ENCODE measurements at places on chromosomes 16 and 17.

DNA sequence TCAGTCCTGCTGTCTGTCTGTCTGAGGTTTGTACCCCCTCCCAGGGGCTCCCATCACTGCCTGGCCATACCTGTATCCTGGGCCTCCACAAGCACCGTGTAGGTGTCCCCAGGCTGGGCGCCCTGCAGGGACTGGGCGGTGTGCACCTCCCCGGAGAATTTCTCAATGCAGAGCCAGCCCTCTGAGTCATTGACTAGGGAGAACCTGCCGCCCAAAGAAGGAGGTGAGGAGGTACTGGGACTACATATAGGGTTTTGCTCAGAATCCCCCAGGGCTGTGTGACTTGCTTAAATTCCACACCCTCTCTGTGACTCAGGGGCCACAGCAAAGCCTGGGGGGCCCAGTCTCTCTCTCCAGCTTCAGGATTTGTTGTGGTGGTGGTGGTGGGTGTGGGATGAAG lies 7.6 kb downstream of the CDH16 start:
- DNase-seq, result no peak

DNA sequence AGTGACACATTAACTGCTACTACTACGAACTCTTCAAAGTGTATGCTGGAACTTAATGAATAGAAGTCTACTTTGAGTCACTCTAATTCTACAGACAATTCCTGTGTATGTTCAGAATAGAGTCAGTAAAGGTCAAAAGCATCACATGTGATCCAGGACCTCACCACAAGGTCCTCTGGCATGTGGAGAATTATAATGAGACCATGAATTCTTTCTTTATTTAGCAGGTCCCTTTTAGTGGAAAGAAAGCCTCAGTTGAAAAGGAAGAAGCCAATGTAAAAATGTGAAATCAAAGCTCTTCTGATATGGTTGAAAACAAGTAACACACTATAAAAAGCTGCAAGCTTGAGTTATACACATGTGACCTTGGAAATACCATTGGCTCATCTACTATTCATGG lies 1612.1 kb upstream of the GOT2 start:
- no peak for DNase-seq

- DNase-seq, result peak; percentile 92
Measured at GRCh38 chr17:81967533-81968395, 6.8 kb upstream of the NOTUM start.

GRCh38 chr17:37598145-37598544 lies 11.1 kb downstream of the SYNRG start:
- no peak for DNase-seq

GRCh38 chr16:79112462-79112861 lies 488.1 kb downstream of the MAF start:
- no peak for DNase-seq

DNA sequence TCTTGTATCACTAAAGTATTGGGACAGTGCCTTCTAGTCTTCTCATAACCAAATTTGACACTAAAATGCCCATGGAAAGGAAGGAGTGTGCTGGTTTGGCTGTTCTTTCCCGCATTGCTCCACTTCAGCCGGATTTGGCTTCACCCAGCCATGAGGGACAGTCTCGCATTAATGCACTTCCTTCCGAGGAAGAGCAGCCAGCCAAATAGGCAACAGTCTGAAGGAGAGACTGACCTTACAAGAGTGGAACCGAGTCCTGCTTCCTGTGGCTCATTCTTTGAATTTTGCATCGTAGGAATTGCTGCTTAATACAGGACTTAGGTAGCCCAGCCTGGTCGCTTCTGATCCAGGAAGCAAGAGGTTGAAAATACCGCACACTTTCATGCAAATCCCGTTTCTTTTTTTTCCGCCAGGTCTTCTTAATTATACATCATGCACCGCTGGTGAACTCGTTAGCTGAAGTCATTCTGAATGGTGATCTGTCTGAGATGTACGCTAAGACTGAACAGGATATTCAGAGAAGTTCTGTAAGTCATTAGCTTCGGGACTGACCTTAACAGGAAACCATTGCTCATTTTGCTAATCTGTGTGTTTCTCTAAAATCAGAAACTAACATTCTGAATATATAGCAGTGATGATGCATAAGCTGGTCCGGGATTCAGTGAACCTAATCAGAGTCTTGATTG lies 38.2 kb downstream of the CLEC16A start:
- no peak for DNase-seq

Measured in stimulated activated CD8-positive, alpha-beta memory T cell treated with anti-CD3 and anti-CD28 coated beads, Interleukin-4, amount 100 ng/mL, for 48 hours (primary cell).